GDM1 (cell line): ENCODE measurements at places on chromosomes 2 and 18.

DNA sequence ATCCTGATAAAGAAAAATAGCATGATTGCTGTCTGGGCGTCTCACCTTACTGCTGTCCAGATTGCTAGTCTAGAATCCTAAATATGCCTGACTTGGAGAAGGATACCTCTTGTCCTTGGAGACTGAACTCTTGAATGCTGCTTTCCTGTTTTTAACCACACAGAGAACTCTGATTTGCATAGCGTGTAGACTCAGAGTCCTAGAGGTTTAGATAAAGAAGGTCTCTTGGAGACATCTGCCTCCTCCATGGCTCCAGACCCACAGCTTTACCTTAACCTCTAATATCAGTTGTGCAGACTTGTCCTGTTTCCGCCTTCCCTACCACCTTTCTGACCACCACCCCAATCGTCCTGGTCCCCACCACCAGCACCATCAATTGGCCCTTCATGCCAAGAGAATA, 292.6 kb upstream of the CYRIA start:
- DNase-seq, result no peak

DNA sequence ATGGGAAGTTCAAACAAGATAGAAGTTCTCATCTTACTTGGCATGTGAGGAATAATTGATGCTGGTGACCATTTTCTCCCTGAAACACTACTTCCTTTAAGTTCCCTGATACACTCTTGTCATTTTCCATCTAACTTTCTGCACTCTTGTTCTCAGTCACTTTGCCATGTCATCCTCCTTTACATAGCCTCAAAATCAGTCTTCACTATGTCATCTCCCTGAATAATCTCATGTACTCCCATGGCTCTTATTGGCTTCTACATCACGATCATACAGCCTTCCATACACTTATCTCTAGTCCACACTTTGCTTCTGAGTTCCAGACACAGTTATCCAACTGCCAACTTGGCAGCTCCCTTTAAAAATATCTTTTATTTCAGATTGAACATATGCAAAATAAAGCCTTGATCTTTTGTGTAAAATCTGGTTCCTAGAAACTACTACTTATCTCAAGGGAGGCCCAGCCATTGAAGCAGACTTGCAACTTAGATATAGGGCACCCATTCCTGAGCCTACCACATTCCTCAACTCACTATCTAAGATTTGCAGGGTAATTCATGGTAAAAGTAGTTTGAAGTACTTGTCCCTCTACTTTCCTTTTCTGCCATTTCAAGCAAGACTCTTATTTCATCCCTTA, 1070.2 kb upstream of the NXPH2 start:
- DNase-seq, result no peak

DNA sequence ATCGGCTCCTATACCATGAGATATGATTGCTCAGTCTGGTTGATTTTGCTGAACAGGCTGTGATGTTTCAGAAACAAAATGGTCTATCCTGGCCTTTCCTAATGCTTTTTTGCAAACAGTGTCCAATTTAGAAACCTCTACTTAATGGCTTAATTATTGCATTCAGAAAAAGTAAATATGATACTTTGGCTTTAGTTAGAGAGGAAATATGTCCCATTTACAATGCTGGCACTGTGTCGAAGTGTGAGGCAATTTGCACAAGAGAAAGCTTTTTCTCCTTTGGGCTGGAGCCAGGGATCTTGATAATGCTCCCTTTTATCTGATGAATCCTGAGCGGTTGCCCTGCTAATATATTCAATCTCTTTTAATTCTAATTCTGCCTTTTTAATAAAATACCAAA, 418.9 kb downstream of the EPHA4 start:
- DNase-seq, result no peak

DNA sequence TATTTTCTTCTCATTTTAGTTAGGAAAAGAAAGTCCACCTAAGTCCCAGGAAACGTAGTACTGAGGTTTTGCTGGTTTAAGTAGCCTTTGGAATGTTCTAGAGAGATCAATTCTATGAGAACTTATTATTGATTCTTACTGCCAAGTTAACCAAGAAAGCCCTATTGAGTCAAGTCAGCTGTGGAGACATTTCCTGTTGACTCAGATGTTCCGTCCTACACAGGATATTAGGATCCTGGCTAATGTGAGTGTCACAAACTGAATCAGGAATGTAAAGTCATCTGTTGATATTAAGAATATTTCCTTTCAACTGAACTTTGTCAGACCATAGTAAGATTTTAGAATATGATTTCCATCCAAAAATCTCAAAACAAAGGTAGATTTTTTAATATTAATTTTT, 654.3 kb downstream of the LRRTM4 start:
- DNase-seq, result no peak

DNA sequence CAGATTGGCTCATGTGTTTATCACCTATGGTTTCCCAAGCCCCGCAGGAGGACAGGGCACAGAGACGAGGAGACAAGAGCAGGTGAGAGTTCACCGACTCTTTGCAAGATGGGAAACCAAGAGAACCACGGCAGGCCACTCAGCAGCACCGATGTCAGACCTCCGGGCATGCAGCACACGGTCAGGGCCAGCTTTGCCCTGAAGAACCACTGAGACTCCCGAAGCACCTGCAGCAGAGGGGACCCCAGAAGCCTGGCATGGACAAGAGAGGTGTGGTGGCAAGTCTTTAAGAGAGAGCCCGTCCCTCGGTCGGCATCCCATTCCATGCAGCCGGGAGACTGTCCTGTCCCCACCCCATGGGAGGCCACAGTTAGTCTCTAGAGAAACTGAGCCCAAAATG, 36.6 kb upstream of the TAF1B start:
- no peak for DNase-seq

DNA sequence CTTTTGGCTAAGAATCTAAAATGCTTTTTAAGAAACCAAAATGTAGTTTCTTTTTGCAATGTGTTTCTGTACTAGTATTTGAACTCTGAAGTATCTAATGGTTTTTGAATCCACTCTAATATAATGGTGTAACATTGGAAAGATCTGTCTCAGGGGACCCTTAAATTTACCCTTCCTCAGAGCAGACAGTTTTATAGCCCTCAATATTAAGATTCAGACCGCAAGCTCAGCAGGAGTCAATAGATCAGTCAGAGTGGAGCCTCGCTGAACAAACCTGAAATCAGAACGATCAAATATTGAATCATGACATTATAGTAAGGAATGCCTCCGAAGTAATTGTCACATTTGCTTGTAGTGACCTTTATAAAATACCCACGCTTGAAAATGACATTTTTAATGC, 18.3 kb downstream of the SGPP2 start:
- no peak for DNase-seq

DNA sequence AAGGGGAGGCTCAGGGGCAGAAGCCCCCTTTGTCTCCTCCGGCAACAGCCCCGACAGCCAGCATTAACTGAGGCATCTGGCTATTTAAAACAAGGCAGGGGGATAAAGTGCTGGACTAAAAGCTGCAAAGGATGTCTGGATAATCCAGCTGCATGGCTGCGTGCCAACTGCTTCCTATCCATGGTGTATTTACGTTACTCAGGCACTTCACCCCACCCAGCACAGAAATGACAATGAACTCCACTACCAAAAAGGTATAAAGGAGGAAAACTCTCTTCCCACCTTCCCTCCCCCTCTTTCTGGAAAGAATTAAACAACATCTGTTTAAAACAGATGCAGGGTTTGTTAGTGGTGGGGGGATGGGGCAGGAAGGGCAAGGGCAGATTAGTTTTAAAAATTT, 82.5 kb downstream of the SPRED2 start:
- DNase-seq, result no peak

DNA sequence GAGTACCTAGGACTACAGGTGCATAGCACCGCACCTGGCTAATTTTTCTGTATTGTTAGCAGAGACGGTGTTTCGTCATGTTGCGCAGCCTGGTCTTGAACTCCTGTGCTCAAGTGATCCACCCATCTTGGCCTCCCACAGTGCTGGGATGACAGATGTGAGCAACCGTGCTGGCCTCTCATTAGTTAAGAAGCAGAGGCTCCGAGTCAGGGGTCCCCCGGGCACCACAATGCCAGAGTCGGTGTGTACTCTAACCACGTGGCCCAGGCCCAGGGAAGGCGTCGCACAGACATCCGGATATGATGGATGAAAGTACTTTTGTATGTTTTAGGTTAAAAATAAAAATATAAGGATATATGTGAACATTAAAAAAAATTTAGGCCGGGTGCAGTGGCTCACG, 28.3 kb upstream of the HPCAL1 start:
- no peak for DNase-seq

- DNase-seq, result peak; percentile 13
Measured at GRCh38 chr2:210162466-210163124, 8.6 kb downstream of the KANSL1L start.

- DNase-seq, result no peak
Measured at GRCh38 chr2:26706616-26707473, 14.3 kb downstream of the KCNK3 start.

DNA sequence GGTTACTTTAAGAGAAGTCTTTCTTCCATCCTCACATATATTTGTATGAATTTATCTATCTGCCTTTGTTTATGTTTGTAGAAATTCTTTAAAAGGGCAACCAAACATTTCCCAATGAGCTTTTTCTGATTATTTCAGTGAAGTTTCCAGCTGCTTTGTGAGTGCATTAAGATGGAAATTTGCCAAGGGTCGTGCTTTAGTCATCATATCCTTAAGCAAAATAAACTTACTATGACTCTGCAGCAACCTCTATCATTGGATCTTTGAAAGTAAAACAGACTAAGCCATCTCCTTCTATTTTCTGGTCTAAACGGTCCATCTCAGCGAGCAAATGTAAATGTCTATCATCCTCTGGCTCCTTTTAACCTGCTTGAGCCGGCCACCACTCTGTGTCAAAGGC, 489.3 kb downstream of the SOX11 start:
- DNase-seq, result no peak
